ENCODE measurements at places on chromosomes 7 and 10.

DNA sequence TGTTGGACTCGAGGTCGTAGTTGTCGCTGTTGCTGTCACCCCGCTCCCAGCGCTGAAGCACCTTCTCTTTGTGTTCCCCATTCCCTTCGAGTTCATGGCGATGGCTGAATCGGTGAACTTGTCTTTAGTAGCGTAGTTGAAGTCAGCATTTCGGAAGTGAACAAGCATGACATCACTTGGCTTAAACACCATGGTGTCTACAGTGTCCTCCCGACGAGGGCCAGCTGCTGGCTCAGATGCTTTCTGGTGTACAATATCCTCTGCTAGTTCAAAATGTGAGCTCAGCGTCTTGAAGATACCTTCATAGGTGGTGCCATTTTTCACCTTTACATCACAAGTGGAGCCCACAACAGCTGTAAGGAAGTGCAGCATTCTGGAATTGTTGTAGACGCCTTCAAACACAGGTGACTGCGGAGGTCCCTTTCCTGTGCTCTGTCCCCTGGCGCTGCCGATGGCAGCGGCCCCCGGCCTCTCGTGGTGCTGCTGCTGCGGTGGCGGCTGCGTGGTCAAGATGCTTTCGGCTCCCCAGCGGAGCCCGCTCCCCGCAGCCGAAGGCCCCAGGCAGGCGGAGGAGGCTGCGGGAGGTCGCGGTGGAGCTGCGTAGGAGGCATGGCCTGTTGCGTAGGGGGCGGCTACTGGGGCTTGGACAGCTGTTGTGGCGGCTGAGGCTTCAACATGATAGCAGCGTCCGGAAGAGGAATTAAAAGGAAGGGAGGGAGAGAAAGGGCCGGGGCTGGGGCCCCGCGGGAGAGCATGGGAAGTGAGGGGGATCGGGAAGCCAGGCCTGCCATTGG, 59.3 kb downstream of the ANKMY2 start:
- DNase-seq: no peak

- no peak for DNase-seq
These were observed 55.7 kb upstream of the TMEM229A start for GRCh38 chr7:124088590-124088989.

DNA sequence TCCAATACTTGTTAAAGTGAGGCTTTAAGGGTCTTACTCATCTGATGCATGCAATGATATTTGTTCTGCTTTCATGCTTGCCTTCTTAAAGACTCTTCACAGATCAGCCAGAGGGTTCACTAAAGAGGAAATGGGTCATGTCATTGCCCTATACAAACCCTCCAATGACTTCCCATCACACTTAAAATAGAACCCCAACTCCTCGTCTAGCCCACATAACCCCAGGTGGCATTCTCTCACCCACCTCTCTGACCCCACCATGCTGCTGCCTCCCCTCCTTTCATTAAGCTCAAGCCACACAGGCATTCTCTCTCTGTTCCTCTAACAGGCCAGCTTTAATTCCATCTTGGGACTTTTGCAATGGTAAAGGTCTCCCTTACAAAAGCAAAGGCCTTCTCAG, 253.6 kb downstream of the GRID1 start:
- DNase-seq: no peak

GRCh38 chr7:132076301-132077035, 499.8 kb downstream of the PLXNA4 start:
- DNase-seq: no peak

DNA sequence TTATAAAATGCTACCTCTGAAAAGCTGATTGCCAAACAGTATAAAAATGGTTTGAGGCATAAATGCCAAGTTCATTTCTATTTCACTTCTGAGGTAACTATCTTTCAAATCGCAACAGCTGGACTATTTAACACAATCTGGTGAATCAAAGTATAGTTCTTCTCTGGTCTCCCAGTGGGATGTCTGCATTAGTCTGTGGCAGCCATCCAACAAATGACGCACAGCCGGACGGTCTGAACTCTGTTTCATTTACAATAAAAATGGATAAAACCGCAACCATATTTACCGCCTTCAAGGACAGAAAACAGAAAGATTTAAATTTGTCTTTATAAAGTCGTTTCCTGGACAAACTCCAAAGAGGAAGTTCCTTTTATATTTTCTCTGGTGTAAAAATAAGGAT, 41.9 kb downstream of the ENO4 start:
- no peak for DNase-seq

DNA sequence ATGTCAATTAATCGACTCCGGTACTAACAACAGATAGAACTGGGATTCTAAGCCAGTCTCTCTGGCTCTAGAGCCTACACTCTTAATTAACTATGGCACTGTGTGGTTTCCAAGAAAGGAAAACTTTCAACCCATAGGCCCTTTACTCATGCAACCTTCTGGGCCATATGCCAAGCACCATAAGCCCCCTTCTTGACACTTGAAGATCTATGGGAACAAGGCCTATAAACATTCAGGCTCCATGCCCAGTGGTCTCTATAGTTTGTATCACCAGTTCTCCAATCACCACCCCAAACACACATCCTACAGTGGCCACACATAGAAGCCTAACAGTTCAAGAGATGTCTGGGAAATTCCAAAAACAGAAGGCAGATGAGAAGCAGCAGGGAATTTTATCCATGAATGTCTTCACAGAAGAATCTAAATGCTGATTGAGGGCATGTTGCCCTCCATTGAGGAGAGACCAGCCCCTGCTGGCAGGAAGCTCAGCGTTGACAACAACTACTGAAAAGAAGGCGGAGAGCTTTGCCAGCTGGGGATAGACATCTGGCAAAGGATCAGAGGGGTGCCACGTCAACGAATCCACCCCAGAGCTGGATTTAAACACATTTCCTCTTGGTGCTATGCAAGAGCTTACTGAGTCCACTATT, 64.4 kb downstream of the GRM3 start:
- peak; percentile 18 for DNase-seq

- no peak for DNase-seq
These were observed 672 bp downstream of the LFNG start for GRCh38 chr7:2520131-2520760.

GRCh38 chr10:98446151-98446660, 529 bp downstream of the HPS1 start:
- peak; percentile 53 for DNase-seq

GRCh38 chr7:17391366-17391765, 92.9 kb downstream of the AHR start:
- no peak for DNase-seq

GRCh38 chr7:17855202-17855601, 85.1 kb downstream of the SNX13 start:
- DNase-seq: no peak

- DNase-seq: no peak
These were observed 87.7 kb upstream of the TMEM168 start for GRCh38 chr7:112877691-112878460.

DNA sequence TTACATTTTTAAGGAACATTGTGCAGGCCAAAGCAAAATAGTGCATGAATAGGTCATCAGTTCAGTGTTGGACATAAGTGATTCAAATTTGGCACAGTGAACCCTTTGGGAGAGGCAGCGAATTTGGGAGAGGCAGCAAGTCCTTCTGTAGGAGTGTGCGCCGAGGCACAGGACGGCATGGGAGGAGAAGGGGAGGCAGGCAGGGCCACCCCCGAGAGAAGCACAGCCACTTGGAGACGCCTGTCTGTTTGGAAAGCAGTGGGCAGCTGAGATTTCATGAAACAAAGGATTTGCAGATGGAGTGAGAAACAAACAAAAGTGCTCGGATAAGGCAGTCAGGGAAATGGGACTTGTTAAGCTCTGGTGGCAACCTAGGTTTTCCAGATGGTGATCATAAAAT, 30.6 kb downstream of the VIPR2 start:
- no peak for DNase-seq

DNA sequence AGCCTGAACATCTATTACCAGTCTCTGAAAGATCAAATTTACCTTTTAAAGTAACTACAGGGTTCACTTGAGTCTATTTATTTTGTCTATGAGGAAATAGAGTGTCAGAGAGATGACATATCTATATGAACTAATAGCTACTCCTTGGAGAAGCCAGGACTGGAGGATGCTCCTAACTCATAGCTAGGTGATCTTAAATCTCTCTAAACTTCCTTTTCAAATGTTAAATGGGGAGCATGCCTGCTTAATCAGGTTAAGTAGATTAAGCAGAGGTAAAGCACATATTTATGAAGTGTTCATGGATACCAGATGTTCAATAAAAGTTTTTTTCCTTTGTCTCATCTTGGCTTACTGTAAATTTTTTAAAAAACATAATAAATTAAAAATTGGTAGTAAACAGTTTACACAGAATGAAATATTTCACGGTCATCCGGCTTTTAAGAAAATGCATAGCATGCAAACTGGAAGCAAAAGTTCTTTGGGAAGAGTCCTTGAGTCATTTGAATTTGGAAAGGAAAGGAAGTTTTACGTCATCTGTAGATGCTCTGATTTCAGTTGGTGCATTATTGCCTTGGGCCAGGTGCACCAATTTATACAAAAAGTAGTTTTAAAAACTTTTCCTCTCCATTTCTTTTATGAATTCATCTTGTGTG, 155.1 kb downstream of the BICC1 start:
- DNase-seq: no peak

- no peak for DNase-seq
These were observed 29.4 kb upstream of the SGMS1 start for GRCh38 chr10:50653142-50653541.

DNA sequence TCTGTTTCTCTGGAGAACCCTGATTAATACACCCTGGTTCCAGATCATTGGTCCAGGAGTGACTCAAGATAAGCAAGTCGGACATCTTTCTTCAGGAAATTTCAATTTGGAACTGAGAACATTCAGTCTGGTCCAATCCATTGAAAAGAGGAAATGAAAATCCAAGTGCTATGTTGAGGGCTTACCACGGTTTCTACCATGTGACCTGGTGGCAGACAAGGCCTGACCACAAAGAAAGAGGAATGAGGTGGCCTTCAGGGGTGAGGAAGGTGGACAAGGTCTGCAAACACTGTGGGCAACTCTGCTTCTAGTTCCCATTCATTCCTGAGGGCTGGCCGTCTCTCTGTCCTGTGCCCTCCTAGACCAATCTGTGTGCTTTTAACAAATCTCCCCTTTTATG, 149.2 kb upstream of the GHITM start:
- DNase-seq: no peak

- DNase-seq: no peak
These were observed 174.8 kb downstream of the JAZF1 start for GRCh38 chr7:28005847-28006231.

- no peak for DNase-seq
These were observed 28.1 kb downstream of the OAT start for GRCh38 chr10:124390471-124391187.

DNA sequence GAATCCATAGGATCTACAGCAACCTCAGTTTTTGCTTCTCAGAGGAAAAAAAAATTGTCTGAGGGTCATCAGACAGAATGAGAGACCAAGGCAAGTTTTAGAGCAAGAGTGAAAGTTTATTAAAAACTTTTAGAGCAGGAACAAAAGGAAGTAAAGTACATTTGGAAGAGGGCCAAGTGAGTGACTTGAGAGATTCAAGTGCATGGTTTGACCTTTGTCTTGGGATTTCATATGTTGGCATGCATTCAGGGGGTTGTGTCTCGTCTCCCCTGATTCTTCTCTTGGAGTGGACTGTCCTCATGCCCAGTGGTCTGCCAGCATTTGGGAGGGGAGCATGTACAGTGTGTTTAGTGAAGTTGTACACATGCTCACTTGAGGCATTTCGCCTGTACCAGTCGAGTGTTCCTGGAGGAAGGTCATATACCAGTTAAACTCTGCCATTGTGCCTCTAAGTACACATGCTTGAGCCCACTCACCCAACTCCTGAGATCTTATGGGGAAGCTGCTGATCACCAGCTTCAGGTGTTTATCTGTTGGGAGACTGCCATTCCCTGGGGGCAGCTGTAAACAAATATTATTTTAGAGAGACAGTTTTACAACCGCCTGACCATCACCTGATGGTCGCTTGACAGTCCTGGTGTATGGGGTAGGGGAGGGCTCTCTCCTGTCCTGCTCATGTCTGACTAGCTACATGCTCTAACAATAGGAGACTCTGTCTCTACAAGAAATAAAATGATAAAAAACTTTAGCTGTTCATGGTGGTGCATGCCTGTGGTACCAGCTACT, 109.4 kb downstream of the EEPD1 start:
- DNase-seq: no peak

DNA sequence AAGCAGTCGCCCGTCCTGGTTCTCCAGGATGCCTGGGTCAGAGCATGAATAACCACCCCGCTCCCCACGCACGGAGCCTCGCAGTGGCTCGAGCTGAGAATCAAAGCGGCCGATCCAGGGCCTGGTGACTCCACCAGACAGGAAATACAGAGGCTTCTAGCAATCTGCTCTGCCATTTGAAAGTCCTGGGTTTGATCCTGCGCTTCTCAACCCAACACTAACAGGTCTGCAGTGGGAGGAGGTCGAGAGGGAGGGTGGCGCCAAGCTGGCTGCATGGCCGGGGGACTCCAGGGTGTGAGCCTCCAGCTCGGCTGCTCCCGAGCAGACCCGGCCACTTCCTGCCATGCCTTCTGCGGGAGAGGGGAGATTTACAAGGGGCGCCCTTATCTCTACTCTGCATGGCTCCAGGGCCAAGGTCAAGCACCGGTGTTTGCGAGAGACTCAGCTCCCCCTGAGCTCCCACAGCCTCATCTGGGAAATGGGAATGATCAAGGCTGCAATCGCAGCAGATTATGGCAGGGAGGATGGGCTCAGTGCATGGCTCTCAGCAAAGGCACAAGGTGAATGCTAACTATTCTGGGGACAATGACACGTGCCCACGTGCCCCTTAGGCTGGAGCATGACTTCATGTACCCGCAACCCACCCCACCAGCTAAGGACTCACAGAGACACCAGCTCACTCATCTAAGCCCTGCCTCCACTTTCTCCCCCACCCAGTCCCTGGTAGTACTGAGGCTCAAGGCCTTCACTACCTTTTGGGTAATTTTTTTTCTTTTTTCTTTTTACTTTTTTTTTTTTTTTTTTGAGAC, 73.9 kb upstream of the TNRC18 start:
- DNase-seq: no peak

DNA sequence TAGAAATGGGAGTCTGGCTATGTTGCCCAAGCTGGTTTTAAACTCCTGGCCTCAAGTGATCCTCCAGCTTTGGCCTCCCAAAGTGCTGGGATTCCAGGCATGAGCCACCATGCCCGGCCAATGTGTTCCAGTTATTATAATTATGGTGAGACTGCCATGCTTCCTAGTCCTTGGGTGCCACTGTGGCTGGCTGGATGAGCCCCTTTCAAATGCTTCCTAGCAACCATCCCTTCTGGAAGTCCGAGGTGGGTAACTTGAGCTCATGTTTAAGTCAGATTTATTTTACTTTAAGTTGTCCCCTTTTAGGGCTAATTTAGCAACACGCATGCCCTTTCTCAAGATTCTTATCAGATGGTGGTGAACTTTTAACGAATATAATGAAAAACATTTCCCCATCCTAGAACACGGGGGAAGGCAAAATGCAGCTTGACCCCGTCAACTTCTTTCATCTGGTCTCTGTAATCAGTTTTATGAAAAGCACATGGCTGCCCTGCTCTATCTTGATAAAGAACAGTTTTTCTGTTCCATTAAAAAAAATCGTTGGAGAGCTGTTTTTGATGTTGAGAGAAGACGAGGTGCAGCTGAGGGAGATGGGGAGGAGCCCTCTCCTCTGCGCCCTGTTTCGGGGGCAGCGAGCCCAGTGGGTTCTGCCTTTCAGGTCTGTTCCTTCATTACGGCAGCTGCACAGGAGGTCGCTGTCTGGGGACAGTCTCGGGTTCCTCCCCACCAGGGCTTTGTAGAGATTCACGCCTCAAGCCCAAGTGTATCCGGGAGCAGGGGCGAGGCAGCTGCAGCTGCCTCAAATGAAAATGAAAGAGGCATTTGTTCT, 61.0 kb upstream of the MKI67 start:
- no peak for DNase-seq

GRCh38 chr7:91280185-91280584, 16.0 kb downstream of the FZD1 start:
- DNase-seq: no peak

Data from WTC11 (cell line).